ENCODE measurements at places on chromosomes 7 and 10.

DNA sequence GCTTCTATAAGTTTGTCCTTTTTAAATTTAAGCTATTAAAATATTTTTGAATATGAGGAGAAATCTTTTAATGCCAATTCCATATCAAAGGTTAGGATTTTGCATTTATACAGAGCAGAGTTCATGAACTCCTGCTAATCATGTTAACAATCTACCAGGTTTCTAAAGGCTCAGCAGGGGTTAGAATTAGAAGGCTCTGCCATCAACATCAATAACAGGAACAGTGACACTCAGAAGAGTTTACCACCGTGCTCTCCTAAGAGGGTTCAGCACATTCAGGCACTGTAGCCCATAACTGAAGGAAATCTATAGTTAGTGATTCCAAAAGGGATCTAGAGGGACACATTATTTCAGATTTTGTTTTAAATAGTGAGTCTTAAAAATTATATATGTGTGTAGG is 100.1 kb downstream of the HOXA1 start:
- no peak for DNase-seq

DNA sequence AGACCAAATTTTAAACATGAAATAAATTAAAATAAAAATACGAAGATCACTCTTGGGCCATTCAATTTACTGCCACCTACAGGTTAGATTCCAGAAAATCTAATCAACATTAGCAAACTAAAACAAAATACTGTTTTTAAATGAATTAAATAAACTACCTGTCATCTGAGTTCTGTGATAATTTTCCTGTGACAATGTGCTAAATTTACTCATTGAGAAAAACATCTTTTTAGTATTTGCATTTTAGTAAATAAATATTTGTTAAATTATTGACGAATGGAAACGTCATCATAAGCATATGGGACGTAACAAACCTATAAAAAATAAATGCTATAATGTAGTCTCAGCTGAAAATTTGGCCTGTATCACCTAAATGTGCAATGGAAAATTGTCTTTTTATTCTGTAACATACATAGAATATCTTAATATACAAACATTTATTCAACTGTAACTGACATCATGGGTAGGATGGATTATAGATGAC is 72.1 kb downstream of the ITGB8 start:
- no peak for DNase-seq

GRCh38 chr7:85101347-85101746 is 85.5 kb downstream of the SEMA3D start:
- no peak for DNase-seq

DNA sequence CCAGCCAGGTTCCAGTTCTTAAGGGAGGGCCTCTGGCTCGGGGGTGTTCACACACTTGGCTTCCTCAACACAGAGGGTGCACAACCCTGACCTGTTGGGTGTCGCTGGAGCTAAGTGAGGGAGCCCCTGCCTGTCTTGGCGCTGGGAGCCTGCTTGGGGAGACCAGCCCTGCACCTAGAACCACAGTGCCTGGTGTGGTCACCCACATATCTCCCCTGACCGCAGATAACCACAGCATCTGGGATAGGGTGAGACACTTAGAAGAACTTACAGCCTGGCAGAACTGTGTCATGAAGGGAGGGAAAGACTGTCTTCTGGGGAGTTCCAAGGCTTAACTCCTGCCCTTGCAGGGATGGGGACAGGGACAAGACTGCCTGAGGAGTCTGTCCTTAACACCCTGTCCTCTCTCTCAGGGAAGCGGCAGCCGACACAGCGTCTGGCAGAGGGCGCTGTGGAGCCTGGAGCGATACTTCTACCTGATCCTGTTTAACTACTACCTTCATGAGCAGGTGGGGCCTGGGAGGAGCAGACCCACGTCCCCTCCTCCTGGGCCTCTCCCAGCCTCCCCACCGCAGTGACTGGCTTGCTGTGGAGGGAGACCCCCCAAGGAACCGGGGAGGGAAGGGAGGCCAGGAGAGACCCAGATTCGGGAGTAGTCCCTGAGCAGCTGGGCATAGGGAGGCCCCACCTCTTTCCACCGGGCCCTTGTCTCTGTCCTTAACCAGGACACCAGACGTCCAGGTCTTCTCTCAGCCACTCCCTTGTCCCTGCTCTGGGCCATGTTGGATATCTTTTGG is 59.0 kb downstream of the PALD1 start:
- no peak for DNase-seq

DNA sequence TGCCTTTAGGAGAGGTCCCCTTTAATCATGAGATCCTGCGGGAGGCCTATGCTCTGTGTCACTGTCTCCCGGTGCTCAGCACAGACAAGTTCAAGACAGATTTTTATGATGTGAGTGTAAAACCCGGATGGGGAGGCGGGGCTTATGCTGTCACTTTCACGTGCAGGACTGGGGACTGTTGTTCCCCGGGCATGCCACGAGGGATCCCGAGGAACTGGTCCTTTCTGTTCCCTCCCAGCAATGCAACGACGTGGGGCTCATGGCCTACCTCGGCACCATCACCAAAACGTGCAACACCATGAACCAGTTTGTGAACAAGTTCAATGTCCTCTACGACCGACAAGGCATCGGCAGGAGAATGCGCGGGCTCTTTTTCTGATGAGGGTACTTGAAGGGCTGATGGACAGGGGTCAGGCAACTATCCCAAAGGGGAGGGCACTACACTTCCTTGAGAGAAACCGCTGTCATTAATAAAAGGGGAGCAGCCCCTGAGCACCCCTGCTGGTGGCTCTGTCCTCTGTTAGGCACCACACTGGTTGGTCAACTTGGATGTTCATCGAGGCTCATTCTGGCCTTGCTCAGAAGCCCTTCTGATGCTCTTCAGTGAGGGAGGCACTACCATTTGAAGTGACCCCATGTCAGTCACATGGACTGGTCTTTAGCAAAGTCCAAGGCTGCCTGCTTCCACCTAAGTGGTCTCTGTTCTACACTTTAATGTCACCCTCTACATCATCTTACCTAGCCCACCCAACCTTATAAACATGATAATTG is 2.8 kb downstream of the COPS6 start:
- no peak for DNase-seq

- no peak for DNase-seq
These were observed 67.8 kb upstream of the PDCD4 start for GRCh38 chr10:110803830-110804338.

DNA sequence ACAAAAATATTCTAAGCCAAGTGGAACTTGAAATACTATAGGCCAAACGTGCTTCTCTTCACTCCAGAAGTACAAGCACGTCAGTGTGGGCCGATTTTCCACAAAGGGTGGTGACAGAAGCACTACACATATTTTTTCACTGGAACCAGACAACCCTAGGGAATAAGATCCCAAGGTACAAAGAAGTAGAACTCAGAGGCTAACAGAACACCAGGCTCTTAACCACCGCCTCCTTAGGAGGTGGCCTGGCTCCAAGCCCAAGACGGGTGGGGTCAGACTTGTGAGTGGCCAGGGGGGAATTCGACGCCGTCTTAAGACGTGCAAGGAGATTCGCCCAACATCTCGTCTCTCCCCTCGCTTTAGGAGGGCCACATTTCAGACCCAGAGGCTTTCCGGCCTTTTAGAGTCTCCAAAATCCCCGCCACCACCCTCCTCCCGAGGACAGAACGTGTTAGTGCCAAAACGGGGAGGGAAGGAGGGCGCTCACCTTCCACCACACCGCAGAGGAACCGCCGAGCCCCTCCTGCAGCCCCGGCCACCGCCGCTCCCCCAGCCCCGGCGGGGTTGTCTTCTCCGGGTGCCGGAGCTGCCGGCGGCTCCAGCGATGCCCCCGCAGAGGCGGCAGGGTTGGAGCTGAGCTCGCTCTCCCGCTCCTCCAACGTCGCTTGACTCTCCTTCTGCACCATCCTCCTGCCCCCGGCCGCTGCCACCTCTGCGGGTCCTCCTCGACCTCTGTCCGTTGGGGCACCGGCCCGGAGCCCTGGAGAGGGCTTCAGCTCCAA is 716 bp downstream of the OGA start:
- DNase-seq = no peak

- DNase-seq = no peak
These were observed 6.4 kb downstream of the CCSER2 start for GRCh38 chr10:84334811-84335210.

DNA sequence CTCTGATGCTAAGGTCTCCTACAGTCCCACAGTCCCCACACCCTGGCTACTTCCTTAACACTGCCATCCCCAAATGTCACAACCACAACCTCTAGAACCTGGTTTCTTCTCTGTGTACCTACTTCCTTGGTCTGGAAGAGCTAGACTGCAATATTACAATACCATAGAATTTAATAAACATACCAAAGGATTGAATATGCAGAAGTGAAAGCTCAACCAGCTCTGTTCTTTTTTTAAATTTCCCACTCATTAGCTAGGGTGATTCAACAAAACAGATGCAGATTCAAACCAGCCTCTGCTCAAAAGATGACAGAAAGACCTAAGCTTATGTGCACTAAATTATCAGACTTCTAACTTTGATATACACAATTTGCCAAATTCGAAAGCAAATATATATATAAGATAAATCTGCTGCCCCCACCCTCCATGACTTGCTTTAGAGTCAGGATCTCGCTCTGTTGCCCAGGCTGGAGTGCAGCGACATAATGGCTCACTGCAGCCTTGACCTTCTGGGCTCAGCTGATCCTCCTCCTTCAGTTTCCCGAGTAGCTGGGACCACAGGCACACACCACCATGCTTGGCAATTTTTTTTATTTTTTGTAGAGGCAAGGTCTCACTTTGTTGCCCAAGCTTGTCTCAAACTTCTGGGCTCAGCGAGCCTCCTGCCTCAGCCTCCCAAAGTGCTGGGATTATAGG is 212.6 kb downstream of the CHCHD3 start:
- no peak for DNase-seq

GRCh38 chr7:134919240-134919641 is 67.1 kb upstream of the AGBL3 start:
- DNase-seq = no peak

DNA sequence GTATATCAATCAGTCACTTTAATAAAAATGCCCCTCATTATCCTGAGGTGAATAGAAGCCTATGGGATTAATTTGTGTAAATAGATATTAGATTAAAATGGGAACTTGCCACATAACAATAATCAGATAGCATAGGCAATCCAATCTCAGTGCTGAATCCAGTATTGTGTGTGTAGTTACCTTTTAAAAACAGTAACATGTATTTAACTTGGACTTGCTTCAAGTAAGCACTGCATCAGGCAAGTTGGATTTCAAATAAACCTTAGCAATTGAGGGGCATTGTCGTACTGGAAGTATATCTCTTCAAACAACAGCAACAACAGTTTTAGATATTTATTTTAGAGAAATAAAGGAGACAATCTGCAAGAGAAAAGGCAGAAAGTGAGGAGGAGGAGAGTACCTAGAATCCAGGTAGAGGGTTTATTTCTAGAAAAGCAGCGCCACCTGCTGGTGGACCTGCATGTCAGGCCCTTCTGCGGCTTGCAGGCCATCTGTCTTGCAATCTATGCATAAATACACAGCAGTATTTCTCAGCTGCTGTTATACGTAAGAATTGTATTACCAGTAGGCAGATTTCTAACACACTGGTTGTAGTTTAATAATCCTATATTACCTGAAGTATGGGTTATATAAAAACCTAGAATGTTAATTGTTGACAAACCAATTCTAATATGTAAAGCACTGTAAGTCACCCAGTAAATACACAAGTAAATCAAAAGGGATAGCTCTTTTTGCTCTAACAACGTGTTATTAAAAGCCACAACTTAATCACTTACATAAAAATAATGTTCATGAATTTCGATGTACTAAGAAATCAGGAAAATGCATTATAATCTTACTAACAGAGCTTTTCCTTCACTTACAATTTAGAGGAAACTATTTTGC is 652.8 kb downstream of the KCNMA1 start:
- DNase-seq = peak; percentile 9

GRCh38 chr10:78000956-78001472 is 28.3 kb downstream of the POLR3A start:
- no peak for DNase-seq

DNA sequence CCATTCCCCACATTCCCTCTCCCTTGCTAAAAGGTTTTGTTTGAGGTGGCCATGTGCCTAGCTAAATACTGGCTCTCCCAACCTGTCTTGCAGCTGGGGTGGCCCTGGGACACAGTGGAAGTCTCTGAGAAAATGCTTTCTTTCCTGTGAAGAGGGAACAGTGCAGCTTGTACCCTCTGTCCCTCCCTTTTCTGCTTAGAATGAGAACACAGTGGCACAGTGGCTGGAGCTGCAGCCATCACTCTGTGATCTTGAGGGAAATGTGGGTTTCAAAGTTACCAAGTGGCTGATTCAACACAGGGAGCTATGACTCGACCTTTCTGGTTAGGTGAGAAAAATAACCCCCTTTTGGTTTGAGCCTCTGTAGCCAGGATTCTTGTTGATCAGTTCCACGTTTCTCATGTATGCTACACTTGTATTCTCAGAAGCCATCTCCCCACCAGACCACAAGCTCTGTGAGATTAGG is 62.7 kb upstream of the CARD11 start:
- DNase-seq = no peak

GRCh38 chr7:21427182-21427870 is 557 bp upstream of the SP4 start:
- peak; percentile 100 for DNase-seq

- DNase-seq = no peak
These were observed 34.0 kb downstream of the DUSP5 start for GRCh38 chr10:110531687-110532086.

GRCh38 chr10:58909881-58910280 is 266.6 kb upstream of the PHYHIPL start:
- no peak for DNase-seq

- no peak for DNase-seq
These were observed 619.8 kb upstream of the CELF2 start for GRCh38 chr10:10397906-10398305.

GRCh38 chr10:110389255-110389654 is 84.5 kb upstream of the SMNDC1 start:
- DNase-seq = no peak

- DNase-seq = no peak
These were observed 9.7 kb downstream of the EXOC6 start for GRCh38 chr10:92857904-92858514.

GRCh38 chr10:30967650-30968410 is 63.8 kb downstream of the ZNF438 start:
- DNase-seq = no peak

GRCh38 chr10:72515455-72515854 is 110.4 kb downstream of the MICU1 start:
- DNase-seq = no peak

DNA sequence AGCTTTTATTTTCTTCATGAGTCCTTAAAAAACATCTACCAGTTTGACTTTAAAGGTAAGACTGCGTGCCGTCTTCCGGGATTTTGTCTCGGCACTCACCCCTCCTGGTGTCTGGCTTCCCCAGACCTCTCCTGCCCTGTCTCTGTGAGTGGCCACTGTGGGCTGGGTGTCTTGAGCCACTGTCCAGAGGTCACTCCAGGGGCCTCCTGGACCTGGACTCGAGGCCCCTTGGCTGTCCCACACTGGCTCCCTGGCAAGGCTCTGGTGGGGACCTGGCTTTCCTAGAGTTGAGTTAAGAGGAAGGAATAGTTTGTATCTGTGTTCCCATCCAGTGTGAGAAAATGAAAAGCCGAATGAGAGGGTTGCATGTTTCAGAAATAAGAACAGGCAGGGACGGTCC is 95.5 kb downstream of the NKX6-2 start:
- no peak for DNase-seq

- DNase-seq = no peak
These were observed 2.3 kb upstream of the HOXA13 start for GRCh38 chr7:27202018-27202861.
